ENCODE measurements at places on chromosomes 3 and 15.

- no peak for DNase-seq
Measured at GRCh38 chr15:100528833-100529428, at the start of gene CERS3. Gene CERS3, minus strand, starts transcription at chr15:100528950. Its CDS starts 27,101 bp downstream, at chr15:100501849.

GRCh38 chr3:131549340-131549739 lies 46.6 kb upstream of the MRPL3 start:
- no peak for DNase-seq

- no peak for DNase-seq
Measured at GRCh38 chr3:189907803-189908202, 212.9 kb downstream of the P3H2 start.

DNA sequence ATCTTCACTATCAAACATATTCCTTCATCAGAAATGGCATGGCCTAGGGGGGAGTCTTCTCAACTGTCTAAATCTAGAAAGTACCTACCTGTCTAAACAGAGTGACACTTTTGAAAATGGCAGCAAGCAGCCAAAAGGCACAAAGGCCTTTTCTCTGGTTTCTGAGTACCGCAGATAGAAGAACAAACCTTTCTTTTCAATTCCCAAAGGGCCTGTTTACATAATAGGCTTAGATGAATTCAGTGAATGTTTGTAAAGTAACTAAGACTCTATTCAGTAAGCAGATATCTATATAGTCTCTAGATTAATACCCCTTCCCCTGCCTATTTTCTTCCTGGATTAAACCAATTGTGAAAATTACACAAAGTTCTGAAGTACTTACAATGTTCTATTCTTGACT lies 7.1 kb downstream of the MYEF2 start:
- DNase-seq: no peak

GRCh38 chr3:16918683-16919025 lies 33.9 kb downstream of the PLCL2 start:
- DNase-seq: no peak

DNA sequence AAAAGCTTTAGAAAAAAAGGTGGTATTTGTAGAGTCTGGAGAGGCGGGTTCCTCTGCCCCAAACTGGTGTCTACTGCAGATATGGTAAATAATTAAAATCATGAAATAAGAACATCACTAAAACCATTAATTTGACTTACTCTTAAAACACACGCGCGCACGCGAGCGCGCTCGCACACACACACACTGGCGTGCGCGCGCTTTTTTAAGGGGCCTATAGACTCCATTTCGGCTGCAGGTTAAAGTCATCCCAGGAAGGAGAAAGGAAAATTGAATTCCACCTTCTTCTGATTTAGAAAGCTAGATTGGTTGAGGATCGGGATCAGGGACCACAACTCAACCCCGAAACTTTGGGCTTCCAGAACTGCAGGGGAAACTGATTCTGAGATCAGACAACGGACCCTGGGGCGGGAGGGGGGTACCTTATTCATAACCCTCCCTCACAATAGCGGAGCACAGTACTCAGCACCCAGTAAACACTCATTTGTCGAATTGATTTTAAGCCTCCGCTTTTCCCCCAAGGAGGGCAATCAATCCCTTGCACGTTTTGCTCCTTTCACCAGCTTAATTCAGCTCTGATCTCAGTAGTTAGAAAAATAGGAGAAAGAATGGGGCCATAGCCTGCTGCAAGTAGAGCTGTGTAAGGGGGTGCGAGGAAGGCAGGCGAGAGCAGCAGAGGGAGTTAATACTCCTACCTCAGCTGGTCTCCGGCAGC lies 509 bp upstream of the LRRC3B start:
- DNase-seq: no peak

All from stimulated activated CD8-positive, alpha-beta memory T cell treated with anti-CD3 and anti-CD28 coated beads, Interleukin-2, amount 100 ng/mL, for 1 hour (primary cell).